ENCODE measurements at places on chromosomes 6 and 20.

- peak; percentile 9 for DNase-seq
Measured at GRCh38 chr6:32700391-32701040, 34.1 kb upstream of the HLA-DQB1 start.

DNA sequence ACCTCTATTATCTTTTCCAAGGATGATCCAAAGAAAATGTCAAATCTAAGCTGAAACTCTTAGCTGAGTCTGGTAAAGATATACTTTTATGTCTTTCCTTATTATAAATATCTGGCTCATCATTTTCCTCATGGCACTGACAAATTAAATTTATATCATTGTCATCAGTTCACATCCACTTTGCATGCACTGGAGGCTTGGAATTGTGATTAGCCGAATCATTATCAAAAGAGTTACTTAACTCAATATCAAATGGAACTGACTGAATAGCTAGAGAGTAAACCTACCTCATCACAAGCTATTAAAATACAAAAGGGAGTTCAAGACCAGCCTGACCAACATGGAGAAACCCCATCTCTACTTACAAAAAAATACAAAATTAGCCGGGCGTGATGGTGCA, 713.9 kb upstream of the MARCKS start:
- no peak for DNase-seq

DNA sequence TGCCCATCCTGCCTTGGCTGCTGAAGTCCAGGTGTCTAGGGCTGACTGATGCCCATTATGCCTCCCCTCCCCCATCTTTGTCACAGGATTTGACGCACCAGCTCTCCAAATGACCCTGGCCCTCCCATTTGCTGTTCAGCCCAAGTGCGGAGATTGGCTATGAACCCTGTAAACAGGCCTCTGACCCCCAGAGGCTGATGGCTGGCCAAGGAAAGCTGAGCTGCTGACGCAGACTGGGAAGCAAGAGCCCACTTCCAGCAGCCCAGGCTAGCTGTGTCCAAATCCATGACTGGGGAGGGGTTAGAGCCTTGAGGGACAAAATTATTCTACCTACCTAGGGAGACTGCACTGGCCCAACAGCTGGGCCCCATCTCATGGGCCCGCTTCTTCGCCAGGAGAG, 797 bp upstream of the GNRH2 start:
- DNase-seq, result no peak

- peak; percentile 8 for DNase-seq
Measured at GRCh38 chr6:28336284-28337120, 554 bp upstream of the ZSCAN31 start.

DNA sequence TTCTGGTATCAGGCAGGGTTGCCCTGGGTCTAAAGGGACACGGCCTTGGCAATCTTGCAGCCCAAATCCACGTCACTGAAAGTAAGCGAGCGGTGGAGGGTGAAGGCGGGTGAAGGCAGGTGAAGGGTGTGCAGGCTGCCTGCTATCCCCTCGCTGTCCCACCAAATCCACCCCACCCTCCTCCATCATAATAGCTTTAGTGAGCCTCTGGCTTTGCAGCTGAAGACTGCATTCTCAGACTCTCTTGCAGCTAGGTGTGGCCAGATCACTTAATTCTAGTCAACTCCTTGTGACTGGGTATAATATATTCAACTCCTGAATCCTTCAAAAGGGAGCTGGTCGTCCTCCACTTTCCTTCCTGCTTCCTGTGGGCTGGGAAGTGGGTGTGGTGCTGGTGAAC, 126.7 kb upstream of the TRAF3IP2 start:
- DNase-seq, result no peak

DNA sequence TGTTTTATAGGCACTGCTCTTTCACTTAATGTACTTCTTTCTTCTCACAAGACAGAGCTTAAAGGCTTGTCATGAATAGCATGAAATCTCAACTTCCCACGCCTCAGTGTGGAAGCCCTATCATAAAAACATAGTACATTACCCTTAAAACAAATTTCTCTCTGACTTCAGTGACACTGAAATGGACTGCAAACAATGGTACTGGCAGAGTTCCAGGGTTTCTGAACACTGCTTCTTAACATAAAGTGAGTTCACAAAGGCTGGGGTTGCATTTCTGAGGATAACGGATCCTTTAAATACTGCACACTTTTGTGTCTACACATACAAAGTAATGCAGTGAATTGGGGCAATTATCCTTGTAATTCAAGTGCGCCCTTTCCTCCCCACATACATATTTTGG, 32.3 kb upstream of the PLEKHG1 start:
- no peak for DNase-seq

GRCh38 chr20:46176739-46177378, 58.7 kb downstream of the CD40 start:
- no peak for DNase-seq

- no peak for DNase-seq
Measured at GRCh38 chr6:88599571-88599970, 363.8 kb downstream of the RNGTT start.

- no peak for DNase-seq
Measured at GRCh38 chr6:8859501-8859900, 424.2 kb upstream of the SLC35B3 start.

GRCh38 chr6:83592770-83593394, 80.5 kb downstream of the PRSS35 start:
- no peak for DNase-seq

DNA sequence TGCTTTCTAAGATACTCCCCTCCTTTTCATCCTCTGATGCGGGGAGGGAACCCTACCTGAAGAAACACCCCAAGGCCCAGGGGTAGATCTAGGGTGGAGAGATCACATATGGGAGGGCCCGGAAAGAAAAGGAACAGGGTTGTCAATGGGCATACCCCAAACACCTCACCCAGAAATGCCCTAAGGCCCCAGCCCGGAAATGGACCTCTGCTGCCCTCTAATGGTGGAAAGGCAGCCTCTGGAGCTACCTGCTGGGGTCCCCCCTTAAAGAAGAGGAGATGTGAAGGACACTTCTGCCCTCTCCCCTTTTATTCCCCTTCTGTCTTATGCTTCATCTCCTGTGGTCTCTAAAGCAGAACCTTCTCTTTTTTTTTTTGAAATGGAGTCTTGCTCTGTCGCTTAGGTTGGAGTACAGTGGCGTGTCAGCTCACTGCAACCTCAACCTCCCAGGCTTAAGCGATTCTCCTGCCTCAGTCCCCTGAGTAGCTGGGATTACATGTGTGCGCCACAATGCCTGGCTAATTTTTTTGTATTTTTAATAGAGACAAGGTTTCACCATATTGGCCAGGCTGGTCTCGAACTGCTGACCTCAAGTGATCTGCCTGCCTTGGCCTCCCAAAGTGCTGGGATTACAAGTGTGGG, 458 bp upstream of the ARMC12 start:
- DNase-seq, result peak; percentile 88

DNA sequence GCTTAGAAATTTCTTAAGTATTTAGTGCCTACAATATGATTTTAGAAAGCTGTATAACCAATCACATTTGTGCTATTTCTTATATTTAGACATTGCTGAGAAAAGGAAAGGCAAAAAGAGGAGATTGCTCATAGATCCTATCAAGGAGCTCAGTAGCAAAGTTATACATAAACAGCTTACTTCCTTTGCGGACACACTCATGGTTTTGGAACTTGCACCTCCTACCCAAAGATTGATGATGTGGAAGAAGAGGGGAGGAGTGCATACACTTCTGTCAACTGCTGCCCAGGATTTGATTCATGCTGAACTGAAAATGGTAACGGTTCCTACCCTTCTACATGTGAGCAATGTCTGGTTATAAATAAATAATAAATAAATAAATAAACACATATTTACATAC, 16.7 kb downstream of the RAD21L1 start:
- DNase-seq, result no peak

DNA sequence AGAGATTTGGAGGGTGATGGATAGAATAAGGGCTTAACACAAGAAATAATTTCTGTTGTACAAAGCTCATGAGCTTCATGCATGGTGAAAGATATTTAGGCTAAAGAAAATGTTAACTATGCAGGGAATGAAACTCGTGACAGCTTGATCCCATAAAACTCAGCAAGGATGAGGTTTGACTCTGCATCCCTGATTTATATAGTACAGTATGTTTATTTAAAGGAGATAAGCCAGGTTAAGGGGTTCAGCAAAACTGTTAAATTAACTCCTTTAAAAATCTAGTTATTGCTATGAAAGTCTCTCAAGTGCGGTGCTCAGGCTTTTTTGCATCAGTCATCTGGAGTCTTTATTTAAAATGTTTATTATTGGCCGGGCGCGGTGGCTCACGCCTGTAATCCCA, 326.4 kb downstream of the LAMA2 start:
- no peak for DNase-seq

DNA sequence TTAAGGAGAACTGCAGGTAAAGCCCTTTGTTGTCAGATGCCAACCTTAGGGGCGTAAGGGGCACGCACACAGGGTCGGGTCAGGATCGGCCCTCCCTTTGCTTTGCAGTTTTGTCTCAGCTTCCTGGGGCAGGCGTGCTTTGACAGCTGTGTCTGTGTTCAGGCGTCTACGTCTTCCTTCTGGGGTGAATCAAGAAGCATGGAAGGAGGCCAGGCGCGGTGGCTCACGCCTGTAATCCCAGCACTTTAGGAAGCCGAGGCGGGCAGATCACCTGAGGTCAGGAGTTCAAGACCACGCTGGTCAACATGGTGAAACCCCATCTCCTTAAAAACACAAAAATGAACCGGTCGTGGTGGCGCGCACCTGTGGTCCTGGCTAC, 1.3 kb downstream of the ZGPAT start:
- DNase-seq, result no peak

- DNase-seq, result no peak
Measured at GRCh38 chr6:147614501-147614900, 106.0 kb downstream of the SAMD5 start.

DNA sequence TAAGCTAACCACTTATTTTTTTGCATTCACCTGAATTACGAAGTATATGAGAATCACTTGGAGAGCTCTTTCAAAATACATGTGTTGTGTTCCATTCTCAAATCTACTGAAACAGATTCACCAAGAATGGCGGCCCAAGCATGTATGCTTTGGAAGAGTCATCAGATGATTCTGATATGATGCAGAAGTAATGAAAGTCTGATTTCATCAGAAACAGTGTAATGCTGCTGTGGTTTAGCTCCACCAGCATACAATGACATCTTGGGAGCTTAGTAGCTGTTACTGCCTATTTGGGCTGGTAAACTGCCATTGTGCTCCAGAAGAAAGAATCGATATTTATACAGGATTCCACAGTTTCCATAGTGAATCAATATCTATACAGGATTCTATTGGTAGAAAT, 52.9 kb downstream of the UBR2 start:
- peak; percentile 25 for DNase-seq

GRCh38 chr20:621125-621756, 11.1 kb upstream of the TCF15 start:
- DNase-seq, result no peak

DNA sequence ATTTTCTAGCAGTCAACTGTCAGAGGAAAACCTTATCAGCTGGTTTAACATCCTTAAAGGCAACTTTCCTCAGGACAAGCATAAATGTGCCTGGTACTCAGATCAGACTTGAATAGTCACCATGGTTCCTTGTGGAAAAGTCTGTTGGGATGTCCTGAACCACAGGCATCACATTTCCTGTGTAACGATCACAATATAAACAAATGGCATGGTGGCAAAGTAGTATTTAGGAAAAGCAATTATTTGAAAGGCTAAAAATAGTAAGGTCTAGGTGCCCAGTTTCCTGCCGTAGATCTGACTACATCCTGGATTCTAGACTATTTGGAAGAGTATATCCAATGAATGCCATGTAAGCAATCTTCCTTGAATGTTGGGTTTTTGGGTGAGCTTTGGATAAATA, 271.9 kb upstream of the AGPAT4 start:
- DNase-seq, result no peak

GRCh38 chr6:42166444-42167141, 6.6 kb upstream of the GUCA1A start:
- DNase-seq, result peak; percentile 87

DNA sequence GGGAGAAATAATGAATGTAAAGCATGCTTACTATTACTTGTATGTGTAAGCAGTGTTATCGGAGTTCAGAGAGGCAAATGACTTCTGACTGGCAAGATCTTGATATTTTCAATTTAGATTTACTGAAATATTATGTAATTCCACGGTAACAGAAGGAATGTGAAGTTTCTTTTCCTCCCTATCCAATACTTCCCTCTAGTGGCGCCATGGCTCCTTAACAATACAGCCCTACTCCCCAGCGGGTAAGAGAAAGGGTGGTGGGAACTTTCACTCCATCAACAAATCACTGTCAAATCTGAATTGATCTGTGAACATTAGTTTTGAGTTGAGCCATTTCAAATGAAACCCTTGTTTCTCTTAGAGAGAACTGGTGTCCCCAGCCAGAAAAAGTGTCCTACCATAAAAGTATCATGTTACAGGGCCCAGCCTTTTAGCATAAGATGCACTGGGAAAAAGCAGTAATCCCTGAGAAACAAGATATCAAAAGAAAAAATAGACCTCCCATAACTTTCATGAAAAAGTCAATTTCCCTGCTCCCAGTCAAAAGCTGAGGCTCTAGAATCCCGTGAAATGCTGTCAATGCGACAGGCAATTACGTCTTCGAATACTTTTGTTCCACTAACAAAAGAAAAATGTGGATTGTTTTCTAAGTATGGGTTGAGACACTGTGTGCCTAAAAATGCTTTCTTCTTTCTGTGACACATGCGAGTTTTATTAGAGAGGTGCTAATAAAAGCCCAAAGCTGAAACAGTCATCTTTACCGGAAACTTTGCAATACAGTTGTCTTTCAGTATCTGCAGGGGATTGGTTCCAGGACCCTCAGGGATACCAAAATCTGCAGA, 12.9 kb downstream of the COX7A2 start:
- DNase-seq, result no peak

GRCh38 chr6:143058987-143059386, 1.7 kb upstream of the AIG1 start:
- no peak for DNase-seq

DNA sequence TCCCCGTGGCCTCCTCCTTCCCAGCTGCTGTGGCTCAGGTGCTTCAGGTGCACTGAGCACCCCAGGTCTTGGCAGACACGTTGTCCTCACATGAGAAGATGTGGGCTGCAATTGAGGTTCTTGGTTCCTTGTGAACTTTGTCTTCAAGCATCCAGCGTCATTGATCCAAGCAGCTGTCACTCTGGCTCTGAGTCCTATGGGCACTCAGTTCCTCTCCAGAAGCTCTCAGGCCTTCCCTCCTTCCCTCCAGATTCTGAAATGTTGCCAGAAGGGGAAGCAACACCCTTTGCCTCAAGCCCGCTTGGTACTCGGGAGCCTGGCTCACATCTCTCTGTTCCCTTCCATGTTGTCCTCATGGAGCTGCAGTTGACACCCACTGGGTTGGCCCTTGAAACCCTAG, 8.4 kb upstream of the MRGBP start:
- no peak for DNase-seq

- no peak for DNase-seq
Measured at GRCh38 chr6:89941031-89941762, 46.9 kb downstream of the GJA10 start.

GRCh38 chr6:166940643-166941068, 15.7 kb downstream of the RNASET2 start:
- DNase-seq, result no peak

Measured in activated T-cell treated with anti-CD3 and anti-CD28 coated beads, Interleukin-2, amount 50 U/mL, for 72 hours (primary cell).